ENCODE measurements at places on chromosomes 3 and 15. TPM values are rescaled to one million over a fixed set of nuclear protein-coding genes. Genes with fewer than 3 reads are reported as not detected.

DNA sequence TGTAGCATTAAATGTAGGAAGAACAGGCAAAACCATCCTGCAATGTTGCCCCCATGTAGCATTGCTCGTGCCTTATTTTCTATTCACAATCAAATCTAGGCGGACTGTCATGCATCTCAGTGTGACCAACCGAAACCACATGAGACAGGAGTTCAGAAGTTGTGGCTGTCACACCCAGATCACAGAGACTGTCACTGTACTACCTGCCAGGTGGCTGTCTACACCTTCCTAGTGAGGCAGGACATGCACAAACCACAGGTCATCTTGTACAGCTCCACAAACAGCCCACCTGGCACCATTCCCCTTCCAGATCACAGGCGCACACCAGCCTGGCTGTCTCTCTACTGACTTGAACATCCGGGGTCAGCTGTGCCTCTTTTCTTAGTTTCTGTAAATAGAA lies 392.8 kb downstream of the OCA2 start:
- no peak overlapping the region for H3K27ac ChIP-seq
- H3K4me3 ChIP-seq: no peak overlapping the region
- no peaks in the 10 kb centered on the region for H3K36me3 ChIP-seq
- no peak for DNase-seq
- H3K27me3 ChIP-seq: no peaks in the 10 kb centered on the region

DNA sequence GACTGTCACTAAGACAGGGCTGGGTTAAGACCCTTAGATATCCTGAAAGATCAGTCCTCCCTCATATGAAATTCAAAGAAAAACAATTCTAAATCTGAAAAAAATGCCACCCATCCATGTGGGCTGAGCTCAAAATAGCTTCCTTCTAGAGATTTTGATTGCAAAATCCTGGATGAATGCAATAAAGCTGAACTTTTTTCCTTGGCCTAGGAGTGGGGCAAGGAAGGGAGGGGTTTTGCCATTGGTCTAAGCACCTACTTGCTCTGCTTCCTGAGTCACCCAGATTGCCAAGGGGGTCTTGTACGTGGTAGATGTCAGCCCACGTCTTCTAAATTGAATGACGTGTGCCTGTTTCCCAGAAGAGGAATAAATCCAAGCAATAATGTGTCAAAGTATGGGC lies 15.3 kb upstream of the SMAD3 start:
- H3K4me1 ChIP-seq: peaks cover 35% of the 10 kb centered on the region
- no peak for DNase-seq
- no peaks in the 10 kb centered on the region for H3K36me3 ChIP-seq

DNA sequence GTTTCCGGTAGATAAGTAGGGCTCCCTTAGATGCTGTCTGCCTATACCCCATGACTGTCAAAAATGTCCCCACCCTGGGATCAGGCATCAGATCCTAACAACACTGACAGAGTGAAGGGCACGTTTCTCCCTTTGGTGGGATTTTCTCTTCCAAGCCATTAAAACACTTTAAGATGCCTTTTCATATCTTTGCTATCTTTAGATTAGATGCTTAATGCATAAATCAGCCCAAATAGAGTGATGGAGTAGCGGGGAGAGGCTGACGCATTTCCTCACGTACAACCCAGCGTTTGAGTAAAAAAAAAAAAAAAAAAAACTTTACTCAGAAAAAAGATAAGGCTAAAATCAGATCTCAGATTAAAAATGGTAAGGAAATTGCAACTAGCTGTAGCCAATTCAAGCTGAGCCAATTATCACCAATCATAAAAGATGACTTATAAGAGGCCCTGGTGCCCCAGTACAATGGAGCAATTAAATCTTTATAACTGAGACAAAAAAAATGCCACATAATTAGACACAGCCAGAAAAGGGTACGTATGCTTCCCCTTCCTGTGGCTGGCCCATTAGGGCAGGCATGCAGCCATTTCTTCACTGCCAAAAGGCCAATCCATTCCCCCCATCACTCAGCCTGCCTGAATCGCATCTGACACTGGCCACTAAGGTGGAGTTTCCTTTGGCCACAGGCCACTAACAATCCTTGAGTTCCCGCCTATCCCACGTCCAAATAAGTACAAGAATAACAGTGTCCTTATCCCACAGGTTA lies 45.0 kb downstream of the RFTN1 start:
- peak overlapping the region; percentile 53 for H3K27ac ChIP-seq
- H3K4me1 ChIP-seq: peaks cover 35% of the 10 kb centered on the region
- peaks cover 10% of the 10 kb centered on the region for H3K36me3 ChIP-seq
- no peak for DNase-seq
- H3K4me3 ChIP-seq: no peak overlapping the region
- peaks cover 3% of the 10 kb centered on the region for H3K27me3 ChIP-seq

GRCh38 chr3:117887901-117888300 lies 1146.7 kb downstream of the IGSF11 start:
- H3K4me3 ChIP-seq: no peak overlapping the region
- no peaks in the 10 kb centered on the region for H3K27me3 ChIP-seq
- H3K27ac ChIP-seq: no peak overlapping the region
- H3K36me3 ChIP-seq: no peaks in the 10 kb centered on the region
- H3K4me1 ChIP-seq: peaks cover 12% of the 10 kb centered on the region
- DNase-seq: no peak

DNA sequence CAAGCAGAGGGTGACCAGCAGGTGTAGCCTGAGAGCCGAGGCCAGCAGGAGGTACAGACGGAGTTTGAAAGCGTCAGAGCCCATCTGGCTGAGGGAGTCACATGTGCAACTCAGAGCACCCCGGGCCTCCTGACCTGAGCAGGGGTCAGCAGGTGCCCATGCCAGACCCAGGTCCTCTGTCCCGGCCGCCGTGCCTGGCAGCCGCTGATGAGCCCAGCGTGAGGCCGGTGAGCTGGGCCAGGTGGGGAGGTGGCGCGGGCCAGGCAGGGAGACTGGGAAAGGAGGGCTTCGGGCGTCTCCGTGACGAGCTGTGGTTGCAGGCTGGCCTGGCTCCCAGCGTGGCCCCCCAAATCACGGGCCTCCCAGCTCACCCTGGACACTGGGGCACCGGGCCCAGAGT lies 130.9 kb downstream of the CHSY1 start:
- no peaks in the 10 kb centered on the region for H3K27me3 ChIP-seq
- no peak overlapping the region for H3K4me3 ChIP-seq
- peaks cover 12% of the 10 kb centered on the region for H3K4me1 ChIP-seq
- DNase-seq: no peak

- no peak overlapping the region for H3K27ac ChIP-seq
- H3K27me3 ChIP-seq: no peaks in the 10 kb centered on the region
- H3K4me3 ChIP-seq: no peak overlapping the region
- H3K36me3 ChIP-seq: peaks cover 31% of the 10 kb centered on the region
- H3K4me1 ChIP-seq: no peaks in the 10 kb centered on the region
These were observed 88.7 kb downstream of the DMXL2 start for GRCh38 chr15:51533672-51534398.

- peaks cover 81% of the 10 kb centered on the region for H3K27me3 ChIP-seq
- peaks cover 21% of the 10 kb centered on the region for H3K4me1 ChIP-seq
- peak overlapping the region; percentile 52 for H3K4me3 ChIP-seq
These were observed 251.1 kb downstream of the TJP1 start for GRCh38 chr15:29570948-29571791.

DNA sequence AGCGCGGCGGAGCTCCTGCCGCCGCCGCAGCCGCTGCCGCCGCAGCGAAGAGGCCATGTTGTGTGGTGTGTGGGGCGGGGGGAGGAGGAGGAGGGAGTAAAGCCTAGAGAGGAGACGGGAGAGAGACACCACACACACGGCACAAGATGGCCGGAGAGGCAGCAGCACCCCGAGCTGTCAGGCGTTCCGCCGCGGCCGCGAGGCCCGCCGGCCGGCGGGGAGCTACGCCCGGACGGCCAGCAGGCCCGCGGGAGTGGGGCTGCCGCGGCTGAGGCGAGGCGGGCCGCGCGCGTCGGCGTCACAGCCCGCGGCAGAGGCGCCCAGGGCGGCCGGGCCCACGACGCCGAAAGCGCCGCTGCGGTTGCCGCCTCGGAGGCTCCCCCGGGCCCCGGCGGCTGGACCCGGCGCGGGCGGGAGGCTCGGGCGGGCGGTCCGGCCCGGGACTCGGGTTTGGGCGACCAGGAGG lies 17.4 kb upstream of the CHD2 start:
- DNase-seq: no peak
- H3K4me3 ChIP-seq: peak overlapping the region; percentile 92
- H3K27me3 ChIP-seq: no peaks in the 10 kb centered on the region
- H3K27ac ChIP-seq: peak overlapping the region; percentile 72
- H3K36me3 ChIP-seq: peaks cover 17% of the 10 kb centered on the region
- peaks cover 55% of the 10 kb centered on the region for H3K4me1 ChIP-seq

DNA sequence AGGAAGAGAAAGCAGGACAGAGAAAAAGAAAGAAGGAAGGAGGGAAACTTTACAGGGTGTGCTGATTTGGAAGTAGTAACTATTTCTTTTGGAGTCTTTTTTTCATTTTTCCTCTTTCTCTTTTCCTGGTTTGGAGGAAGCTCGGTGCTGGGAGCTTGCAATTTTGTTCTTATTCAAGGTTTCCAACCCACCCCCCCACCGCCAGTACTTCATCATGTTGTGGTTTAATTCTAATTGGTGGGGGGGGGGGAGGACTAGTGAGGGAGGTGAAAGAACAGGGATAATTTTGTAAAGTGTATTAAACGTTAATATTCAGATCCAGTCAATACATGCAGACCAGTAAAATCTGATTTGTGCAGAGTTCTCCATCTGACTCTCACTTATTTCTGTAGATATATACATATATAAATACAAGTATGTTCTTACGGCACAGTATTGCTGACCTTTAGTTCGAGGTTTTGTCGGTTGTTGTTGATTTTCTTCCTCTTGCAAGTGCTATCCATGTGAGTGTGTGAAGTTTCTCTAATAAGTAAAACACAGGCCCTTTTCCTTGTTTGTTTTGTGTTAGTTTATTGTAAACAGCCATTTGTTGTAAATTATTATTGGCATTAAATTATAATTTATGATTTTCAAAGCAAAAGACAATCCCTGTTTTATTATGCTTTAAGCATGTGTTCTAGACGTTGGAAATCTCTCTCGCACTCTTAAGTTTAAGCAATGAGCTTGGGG lies 9.3 kb downstream of the NR2F2 start:
- peaks cover 30% of the 10 kb centered on the region for H3K36me3 ChIP-seq
- peak overlapping the region; percentile 89 for H3K4me3 ChIP-seq
- no peaks in the 10 kb centered on the region for H3K27me3 ChIP-seq
- peaks cover 93% of the 10 kb centered on the region for H3K4me1 ChIP-seq

DNA sequence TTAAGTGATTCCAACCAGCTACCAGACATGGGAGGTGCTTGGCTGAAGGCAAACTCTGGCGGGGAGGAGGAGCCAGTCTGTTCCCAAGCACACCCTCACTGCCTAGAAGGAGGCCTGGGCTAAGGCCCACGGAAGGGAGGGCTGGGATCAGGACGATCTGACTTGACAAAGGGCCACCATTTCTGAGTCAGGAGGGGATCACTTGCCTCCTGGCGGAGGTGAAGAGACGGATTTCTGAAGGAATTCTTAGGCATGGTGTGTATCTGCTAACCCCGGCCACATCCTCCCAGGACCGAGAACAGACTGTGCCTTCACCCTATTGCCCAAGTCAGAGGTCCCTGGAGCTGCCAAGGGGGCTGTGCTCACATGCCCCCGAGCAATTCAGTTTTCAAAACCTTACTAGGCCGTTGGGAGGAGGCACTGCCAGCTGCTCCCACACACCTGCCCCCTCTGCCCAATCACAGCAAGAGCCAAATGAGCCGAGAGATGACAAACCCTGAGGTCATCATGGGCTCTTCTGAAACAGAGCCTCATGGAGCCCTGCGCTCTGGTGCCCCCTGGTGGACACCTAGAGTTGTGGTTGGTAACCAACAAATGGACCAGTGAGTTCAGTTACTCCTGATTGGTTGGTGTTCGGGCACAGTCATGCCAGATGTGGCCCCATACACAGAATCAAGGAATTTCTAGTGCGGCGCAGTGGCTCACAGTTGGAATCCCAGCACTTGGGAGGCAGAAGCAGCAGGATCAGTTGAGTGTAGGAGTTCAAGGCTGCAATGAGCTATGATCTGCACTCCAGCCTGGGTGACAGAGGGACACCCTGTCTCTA lies 6.5 kb upstream of the TNK2 start:
- H3K4me1 ChIP-seq: peaks cover 24% of the 10 kb centered on the region
- peak overlapping the region; percentile 77 for H3K27ac ChIP-seq
- no peaks in the 10 kb centered on the region for H3K36me3 ChIP-seq
- H3K27me3 ChIP-seq: peaks cover 21% of the 10 kb centered on the region
- peak; percentile 86 for DNase-seq

DNA sequence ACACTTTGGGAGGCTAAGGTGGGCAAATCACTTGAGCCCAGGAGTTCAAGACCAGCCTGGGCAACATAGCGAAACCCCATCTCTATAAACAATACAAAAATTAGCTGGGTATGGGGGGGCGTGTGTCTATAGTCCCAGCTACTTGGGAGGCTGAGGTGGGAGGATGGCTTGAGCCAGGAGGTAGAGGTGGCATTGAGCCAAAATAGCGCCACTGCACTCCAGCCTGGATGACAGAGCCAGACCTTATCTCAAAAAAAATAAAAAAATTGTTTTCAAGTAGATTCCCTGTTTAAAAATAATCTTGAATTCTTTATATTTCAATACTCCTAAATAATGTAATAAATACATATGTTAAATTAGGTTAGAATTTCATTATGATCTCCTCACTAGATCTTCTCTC lies 9.8 kb downstream of the HMCES start:
- H3K36me3 ChIP-seq: peaks cover 24% of the 10 kb centered on the region
- no peak overlapping the region for H3K27ac ChIP-seq
- H3K4me3 ChIP-seq: no peak overlapping the region
- H3K4me1 ChIP-seq: peaks cover 5% of the 10 kb centered on the region

- no peaks in the 10 kb centered on the region for H3K36me3 ChIP-seq
- no peaks in the 10 kb centered on the region for H3K4me1 ChIP-seq
- H3K4me3 ChIP-seq: no peak overlapping the region
- no peak for DNase-seq
These were observed 168.8 kb upstream of the TTC14 start for GRCh38 chr3:180433152-180433551.

- H3K4me3 ChIP-seq: no peak overlapping the region
- no peaks in the 10 kb centered on the region for H3K36me3 ChIP-seq
- peaks cover 13% of the 10 kb centered on the region for H3K27me3 ChIP-seq
- DNase-seq: no peak
These were observed 20.9 kb upstream of the IL1RAP start for GRCh38 chr3:190492966-190493365.

- H3K36me3 ChIP-seq: no peaks in the 10 kb centered on the region
- no peak overlapping the region for H3K4me3 ChIP-seq
- peak; percentile 34 for DNase-seq
- H3K4me1 ChIP-seq: no peaks in the 10 kb centered on the region
- H3K27me3 ChIP-seq: peaks cover 15% of the 10 kb centered on the region
These were observed 151.5 kb downstream of the GOLGA6L4 start for GRCh38 chr15:84387086-84387485.

GRCh38 chr3:23741036-23741706 lies 64.6 kb upstream of the UBE2E1 start:
- H3K27ac ChIP-seq: no peak overlapping the region
- peaks cover 22% of the 10 kb centered on the region for H3K4me1 ChIP-seq
- no peaks in the 10 kb centered on the region for H3K36me3 ChIP-seq
- peaks cover 39% of the 10 kb centered on the region for H3K27me3 ChIP-seq

ADPGK gene
- total RNA-seq: 51.5 TPM

RHOV gene
- total RNA-seq: 3.4 TPM

CSTA gene
- not detected for total RNA-seq

LPCAT4 gene
- 91.1 TPM for total RNA-seq

AADAC gene
- total RNA-seq: not detected
